ENCODE measurements at places on chromosomes 3 and 15.

- DNase-seq = no peak
Observed at GRCh38 chr15:68504681-68505170, 72.8 kb upstream of the ITGA11 start.

GRCh38 chr3:11088831-11089230 is 65.5 kb upstream of the HRH1 start:
- no peak for DNase-seq

- DNase-seq = no peak
Observed at GRCh38 chr3:108479224-108479623, 31.2 kb downstream of the MYH15 start.

DNA sequence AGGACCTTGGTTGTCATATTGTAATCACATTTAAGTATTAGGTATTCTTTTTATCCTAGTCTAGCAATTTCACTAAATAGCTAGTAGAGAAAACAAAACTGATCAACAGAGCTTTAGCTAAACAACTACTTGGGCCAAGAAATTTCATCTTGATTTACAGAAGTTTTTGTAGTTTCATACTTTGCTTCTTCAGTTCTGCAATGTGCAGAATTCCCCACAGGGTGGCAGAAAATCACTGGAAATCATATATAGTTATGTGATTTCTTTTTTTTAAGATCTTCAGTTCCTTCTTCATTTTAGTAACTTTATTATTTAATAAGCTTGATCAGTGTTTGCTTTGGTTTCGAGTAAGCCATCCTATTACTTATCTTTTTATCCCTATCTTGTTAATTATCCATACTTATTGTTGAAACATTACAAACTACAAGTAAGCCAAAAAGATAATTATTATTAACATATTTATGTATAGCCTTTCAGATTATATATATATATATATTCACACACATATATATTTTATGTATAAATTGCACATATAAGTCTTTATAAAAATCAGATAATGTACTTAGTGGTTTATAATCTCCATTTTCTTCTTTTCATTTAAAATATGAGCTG is 2.2 kb upstream of the BNIP2 start:
- DNase-seq = no peak

- DNase-seq = no peak
Observed at GRCh38 chr15:43792761-43793476, 799 bp downstream of the SERF2 start.

- no peak for DNase-seq
Observed at GRCh38 chr3:8205881-8206280, 295.7 kb upstream of the LMCD1 start.

- no peak for DNase-seq
Observed at GRCh38 chr15:77753281-77753873, 120.7 kb upstream of the LINGO1 start.

GRCh38 chr3:133413161-133414020 is 13.5 kb downstream of the BFSP2 start:
- DNase-seq = peak; percentile 25

DNA sequence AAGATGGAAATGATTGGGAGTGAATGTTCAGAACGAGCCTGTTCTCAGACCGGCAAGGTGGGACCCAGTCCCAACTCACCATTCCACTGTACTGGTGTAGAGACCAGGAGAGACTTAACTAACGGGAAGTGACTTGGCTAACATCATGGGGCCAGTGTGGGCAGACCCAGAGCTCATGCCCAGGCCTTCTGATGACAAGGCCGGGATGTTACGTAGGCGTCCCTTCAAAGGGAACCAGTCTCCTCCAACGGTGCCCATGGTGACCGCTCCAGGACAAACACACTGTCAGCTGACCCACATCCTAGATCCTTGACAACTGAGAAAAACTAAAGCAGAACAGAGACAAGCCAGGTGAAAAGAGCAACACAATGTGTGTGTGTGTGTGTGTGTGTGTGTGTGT is 128.4 kb upstream of the HACD2 start:
- no peak for DNase-seq

GRCh38 chr15:93012786-93013185 is 76.2 kb downstream of the RGMA start:
- DNase-seq = no peak

DNA sequence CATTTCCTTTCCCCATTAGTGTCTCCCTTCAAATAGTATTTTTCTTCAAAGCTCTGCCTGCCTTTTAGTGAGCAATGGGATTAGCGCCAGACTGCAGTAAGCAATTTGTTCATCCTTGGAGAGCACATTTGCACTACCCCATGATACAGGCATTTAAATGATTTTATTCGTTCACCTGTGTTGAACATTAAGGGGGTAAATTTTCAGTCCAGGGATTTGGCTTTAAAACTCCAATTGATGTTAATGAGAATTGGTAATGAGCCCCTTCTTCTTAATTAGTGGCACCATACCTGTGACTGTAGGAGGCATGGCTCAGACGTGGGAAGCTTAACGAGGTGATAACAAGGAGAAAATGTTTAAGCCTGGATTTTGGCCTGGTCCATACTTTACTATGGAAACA is 161.4 kb upstream of the NANOGP8 start:
- no peak for DNase-seq

DNA sequence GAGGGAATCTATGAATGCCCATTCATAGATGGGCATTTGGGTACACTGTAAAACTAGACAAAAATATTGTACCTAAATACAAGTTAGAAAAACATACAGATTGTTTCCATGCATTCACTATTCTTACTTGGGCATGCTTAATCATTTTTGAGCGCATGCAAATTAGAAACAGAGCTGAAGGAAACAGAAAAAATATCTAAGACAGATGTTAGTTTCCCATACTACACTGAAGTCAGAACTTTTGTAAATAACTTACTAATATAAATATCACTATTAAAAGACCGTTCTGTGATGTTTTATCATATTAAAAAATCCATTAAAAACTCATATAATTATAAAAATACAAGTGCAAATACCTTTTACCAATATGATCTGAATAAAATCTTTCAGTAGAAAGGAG is 58.7 kb downstream of the GOLIM4 start:
- DNase-seq = no peak

- no peak for DNase-seq
Observed at GRCh38 chr3:138649134-138649533, 40.6 kb downstream of the FAIM start.

DNA sequence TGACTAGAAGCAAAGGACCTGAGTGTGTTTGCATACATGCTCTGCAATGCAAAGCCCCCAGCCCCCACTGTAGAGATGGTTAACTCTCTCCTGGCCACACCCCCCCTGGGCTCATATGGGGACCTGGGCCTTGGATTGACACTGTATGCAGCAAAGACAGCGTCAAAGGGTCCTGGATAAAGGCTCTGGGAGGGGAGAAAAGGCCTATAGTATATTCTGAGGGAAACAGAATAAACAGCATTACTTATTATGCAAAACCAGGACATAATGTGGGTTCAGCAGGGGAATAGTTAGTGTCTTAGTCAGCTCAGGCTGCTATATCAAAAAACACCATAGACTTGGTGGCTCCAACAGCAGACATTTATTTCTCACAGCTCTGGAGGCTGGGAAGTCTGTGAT is 158.7 kb downstream of the APBA2 start:
- DNase-seq = no peak

DNA sequence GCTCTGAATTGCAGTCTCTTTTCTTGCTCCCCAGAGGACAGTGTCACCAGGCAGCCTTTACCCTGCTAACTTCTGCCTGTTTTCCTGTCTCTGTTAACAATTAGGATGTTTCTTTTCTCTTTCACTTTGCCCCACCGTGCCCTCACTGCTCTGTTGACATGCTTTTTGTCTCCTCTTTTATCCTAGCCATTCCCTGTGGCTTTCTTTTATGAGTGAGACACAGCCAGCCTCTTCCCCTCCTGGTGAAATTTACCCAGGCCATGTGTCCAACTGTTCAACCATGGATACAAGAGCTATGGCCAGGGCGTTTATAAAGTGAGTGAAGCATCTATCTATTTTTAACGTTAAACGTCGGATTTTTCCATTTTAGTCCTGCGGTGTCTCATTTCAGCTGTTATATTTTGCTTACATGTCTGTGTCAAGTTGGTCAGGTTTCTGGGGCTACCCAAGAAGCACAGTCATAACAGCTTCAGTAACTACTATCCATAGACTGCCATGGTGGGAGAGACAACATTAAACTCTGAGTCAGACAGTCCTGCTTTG is 443.2 kb upstream of the AZI2 start:
- no peak for DNase-seq

- no peak for DNase-seq
Observed at GRCh38 chr3:139534455-139534812, 5.1 kb downstream of the RBP1 start.

DNA sequence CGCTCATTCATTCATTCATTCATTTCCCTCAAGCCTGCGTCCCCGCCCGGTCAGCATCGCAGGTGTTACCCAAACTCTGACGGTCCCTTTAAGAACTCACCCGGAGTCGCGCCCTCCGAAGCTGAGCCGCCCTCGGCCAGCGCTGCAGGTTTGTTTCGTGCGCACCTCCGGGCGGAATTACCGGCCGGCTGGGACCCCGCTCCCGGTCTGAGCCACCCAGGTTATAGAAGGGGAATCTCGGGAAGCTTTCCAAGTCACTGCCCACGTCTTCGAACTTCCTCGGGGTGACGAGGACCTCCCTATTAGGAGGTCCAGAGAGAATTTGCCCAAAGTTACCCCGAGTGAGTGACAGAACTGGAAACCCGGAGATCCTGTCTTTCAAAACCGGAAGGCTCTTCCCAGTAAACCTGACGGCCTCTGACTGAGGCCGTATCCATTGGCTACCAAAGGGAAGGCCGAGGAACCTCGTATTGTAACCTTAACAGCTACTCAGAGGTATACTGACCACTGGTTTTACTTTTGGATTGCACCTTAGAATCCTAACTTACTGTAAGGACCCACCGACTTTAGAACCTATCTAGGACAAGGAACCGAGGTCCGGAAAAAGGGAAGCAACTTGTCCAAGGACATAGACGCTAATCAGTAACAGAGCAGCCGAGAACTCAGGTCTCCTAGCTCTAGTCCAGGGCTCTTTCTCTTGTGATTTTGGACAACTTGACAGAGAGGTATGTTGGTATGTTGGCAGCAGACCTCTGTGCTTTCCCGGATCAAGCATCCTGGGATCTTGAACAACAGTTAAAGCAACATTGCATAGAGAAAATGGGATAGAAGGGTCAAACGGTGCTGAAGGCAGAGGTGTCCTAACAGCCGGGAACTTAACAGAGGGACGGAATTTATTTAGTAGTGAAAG is 788 bp upstream of the DLG1 start:
- DNase-seq = no peak

DNA sequence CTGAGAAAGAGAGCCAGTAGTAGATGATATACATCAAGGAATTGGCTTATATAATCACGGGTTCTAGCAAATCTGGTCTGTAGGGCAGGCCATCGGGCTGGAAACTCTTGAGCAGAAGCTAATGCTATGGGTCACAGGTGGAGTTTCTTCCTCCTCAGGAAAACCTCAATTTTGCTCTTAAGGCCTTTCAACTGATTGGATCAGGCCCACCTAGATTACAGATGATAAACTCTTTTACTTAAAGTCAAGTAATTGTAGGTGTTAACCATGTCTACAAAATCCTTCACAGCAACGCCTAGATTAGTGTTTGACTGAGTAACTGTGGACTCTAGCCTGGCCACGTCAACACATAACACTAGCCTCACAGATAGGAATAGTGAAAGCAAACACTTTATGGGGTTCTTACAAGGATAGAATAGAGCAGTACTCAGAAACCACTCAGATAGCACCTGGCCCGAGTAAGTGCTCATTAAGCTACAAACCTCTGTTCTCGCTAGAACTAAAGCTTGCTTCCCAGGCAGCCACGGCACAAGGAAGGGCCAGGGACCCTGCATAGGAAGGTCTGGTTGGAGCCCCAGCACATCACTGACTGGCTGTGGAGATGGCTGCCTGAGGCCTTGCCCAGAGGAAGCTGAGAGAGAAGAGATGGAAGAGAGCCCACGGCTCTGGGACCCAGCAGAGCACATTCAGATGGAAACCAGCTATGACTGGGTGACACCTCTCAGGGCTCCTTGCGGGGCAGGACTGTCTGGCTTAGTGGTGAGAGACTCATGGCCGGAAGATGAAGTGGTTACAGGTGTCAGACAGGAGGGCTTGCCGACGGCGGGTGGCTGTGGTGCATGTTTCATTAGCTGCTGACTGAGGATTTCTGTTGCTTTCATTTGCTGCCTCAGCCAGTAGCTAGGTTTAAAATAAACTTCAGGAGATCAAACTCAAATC is 202.5 kb upstream of the TLE3 start:
- no peak for DNase-seq

DNA sequence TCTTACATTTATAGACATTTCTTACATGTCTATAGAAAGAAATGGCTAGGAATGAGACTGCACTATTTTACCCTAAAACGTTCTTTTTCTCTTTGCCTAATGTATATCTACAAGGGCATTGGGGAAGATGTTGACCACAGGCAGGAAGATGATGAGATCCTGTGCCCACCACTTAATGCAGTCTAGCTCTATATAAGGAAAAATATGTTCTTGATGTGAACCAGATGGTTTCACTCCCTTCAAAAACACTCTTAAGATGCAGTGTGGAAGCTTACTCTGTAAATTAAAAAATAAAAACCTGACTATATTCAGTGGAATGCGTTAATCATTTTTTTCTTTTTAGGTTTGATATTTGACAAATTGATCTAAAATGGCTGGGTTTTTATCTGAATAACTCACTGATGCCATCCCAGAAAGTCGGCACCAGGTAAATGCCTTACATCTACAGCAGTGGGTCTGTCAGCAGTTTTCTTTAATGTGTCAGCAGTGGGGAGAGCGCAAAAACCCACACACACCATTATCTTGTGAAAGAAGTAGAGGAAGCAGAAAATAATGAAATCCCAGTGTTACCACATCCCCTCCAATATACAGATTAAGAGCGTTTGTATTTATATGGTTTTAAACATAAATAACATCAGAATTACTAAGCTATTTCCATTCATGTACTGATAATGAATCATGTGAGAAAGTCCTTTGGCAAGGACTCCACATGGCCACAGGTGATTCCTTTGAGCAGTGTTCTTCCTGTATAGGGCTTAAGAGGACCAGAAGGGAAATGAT is 10.1 kb downstream of the AGTR1 start:
- DNase-seq = no peak

- DNase-seq = no peak
Observed at GRCh38 chr3:52311576-52312119, 4.5 kb upstream of the DNAH1 start.

DNA sequence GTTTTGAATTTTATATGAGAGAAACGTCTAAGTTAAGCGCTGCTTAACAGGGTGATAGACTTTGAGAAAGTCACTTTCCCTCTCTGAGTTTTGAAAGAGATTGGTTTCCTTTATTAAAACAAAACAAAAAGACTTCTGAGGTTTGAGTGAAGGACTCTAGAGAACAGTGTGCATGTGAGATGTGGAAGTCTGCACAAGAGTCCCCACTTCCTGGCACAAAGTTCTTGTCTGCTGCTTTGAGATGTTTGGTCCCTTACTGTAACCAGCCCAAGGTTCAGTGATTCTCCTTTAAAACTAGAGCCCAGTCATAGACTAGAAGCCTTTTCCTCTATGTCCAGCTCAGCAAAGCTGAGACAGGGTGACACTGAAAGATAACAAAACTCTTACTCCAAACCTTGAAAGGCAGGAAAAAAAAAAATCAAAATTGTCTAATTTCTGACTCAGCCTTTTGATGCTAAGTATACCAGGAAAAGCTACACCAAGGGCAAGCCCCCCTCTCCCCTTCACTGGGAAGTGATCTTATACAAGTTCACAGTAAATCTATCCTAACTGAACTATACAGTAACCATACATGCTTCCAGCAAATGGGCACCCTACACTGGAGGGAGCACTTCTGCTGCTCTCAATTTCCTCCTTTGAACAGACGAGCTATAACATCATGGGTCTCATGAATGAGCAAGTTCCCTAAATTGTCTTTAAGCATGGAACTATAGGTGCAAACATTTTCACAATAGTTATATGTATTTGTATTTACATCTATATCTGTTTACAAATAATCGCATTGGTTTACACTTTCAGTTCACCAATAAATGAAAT is 2.3 kb downstream of the POPDC2 start:
- DNase-seq = no peak
